RPMI8226 (cell line): ENCODE measurements at places on chromosomes 2 and 18.

GRCh38 chr2:207510148-207510547 is 19.6 kb upstream of the CREB1 start:
- DNase-seq, result no peak

- DNase-seq, result no peak
Measured at GRCh38 chr2:45943219-45944044, 292.0 kb downstream of the PRKCE start.

DNA sequence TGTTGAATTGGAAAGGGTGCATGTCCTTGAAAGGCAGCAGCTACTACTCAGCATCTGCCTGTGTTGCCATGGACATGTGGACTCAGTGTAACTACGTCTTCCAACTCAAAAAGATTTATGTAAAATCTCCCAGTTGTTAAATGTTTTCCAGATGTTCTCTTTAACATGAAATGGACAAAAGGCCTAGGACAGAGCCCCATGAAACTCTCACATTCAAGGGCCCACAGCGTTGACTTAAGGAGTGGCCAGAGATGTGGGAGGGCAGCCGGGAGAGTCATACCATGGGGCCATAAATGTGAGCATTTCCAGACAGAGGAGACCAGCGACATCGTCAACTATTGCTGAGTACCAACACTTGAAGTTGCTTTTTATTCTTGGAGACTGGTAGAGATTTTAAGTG is 9.9 kb downstream of the SLC3A1 start:
- no peak for DNase-seq

GRCh38 chr2:33680644-33681363 is 81.7 kb upstream of the FAM98A start:
- DNase-seq, result no peak

GRCh38 chr2:240359695-240360094 is 75.8 kb upstream of the GPC1 start:
- DNase-seq, result no peak

DNA sequence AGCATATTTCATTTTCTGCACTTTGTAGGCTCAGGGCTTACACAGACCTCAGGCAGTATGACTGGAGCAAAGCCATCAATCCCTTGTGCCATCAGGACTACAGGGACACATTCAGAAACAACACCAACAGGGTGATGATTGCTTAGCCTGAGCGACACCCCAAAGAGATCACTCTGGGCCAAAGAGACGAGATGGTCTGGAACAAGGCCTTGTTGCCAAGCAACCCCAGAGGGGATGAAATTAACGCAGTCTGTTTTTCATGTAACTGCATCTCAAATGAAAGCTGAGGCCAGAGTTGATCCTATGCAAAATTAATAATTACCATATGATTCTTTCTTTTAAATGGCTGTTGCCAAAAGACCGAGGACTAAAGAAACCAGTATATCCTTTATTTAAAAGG is 20.2 kb upstream of the B3GNT2 start:
- DNase-seq, result no peak

- DNase-seq, result no peak
Measured at GRCh38 chr2:14081521-14081920, 551.0 kb upstream of the LRATD1 start.

DNA sequence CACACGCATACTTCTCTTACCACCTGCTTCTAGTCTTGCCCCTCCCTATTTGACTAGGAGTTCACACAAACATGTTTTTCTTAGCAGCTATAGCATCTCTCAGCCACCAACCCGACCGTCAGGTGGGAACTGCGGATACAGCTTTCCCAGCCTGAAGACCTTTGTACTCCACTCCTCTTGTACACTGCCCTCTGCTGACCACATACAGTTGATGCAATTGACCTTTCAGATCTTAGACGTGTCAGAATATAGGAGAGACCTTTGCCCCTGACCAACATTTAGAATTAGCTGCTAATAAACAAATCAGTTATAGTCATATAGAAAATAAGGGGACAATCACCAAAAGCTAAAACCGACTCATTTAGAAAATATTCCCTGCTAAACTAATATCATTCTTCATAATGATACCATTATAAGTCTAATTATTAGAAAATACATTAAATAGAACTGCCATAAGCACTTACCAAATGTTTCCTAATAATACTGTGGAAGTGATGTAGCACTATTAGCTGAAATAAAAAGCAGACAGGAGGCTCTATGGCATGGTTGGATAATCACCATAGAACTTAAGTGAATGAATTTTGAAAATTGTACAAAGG is 208.4 kb downstream of the RAD51AP2 start:
- peak; percentile 77 for DNase-seq

DNA sequence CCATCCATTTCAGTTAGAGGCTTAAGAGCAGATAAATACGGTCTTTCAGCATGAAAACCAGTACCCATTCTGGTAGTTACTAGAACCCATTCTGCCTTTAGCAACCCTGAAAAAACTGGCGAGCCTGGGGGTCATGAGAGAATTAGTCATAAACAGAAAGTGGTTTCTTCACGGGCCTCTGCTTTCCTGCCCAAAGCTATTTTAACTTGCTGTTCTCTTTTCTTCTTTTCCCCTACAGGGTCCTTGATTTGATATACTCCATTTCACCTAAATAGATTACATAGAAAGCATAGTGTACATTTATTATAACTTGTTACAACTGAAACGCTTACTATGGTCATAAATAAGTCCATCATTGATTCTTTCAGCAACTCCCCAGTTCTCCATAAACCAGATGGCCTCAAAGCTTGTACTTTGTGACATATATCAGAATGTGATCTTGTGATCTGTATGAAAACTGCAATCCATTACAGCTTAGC is 48.3 kb downstream of the WDFY1 start:
- DNase-seq, result no peak

GRCh38 chr2:234003972-234004617 is 46.4 kb upstream of the SPP2 start:
- DNase-seq, result no peak

DNA sequence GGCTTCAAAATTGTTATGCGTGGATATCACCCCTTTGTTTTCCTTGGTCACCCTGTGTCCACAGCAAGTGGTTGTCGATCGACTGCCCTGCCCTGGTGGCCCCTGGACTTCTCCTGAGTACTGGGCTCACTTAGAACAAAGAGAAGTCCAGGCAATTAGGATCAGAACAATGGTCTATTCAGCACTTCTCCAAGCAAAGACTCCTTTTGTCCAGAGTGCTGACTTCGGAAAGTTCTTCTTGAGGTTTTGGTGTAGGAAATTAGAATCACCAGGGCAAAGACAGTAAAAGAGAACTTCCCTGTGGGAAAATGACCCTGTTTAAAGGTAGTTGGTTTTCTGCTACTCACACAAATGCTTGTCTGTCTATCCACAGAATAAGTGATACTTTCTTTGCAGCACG is 173.9 kb downstream of the FHOD3 start:
- no peak for DNase-seq

DNA sequence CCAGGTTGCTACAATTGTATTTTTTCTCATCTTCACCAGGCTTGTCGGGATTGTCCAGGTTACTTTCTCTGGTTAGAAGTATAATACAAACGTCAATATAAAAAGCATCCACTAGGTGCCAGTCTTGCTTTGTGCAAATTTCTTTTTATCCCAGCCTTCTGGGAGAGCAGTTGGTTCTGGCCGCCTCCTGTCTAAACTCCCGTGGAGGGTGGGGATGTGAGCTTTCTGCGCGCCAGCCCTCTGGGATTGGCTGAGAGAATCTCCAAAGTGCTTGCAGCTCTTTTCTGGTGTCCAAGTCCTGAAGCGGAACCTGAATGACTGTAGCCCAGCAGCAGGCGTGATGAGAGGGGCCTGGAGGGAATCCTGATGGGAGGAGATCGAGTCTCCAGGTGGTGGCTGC is 22.4 kb upstream of the TOGARAM2 start:
- DNase-seq, result peak; percentile 62

GRCh38 chr2:112588611-112589045 is 4.2 kb downstream of the CHCHD5 start:
- DNase-seq, result no peak

DNA sequence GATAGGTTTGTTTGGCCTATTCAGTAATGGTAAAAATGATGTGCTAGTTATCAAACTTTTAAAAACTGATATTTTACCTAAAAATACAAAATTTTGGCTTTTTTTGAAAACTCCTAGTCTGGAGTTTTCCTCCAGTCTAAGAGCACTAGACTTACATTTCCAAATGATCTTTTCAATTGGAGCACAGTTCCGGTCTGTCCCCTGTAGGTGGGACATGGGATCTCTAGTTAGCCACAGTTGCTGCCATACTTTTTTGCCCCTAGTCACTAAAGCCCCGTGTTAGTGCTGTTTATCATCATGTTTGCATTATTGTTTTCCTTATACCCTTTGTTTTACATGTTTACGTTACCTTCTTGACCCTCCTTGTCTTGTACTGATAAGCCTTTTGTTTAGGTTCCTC is 52.4 kb downstream of the RELCH start:
- no peak for DNase-seq

GRCh38 chr2:99867770-99868169 is 274.6 kb downstream of the AFF3 start:
- DNase-seq, result no peak

DNA sequence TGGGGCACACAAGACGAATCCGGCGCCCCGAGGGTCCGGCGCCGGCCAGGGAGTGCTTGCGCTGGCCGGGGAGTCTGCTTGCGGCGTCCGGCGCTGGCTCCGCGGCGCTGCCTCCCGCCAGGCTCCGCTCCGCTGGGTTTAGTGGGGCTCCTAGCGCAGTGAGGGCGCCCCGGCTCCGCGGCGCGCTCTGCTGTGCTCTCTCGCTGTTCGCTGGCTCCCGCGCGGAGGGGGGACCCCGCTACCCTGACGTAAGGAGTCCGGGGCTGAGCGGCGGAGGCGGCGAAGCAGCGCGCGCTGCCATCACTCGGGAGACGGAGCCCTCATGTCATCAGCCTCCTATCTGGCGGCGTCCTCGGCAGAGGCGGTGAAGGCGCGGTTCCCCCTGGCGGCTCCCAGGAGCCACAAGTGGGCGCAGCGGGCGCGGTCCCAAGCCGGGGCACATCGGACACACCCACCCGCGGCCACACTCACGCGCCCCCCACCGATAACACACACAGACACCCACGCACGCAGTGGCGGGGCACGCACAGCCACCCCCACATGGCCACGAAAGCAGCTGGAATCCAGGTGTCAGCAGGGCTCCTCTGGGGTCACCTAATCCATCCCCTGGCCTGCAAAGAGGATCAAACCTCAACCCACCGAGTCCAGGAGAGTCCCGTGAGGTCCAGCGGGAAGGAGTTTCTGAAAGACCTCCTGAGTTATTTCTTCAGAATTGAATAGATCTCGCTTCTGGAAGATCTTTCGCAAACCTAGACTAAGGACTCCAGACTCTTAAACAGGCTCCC is at the start of gene C1QL2:
Gene C1QL2 (minus strand): TSS at position 189 of the 785 bp plus-strand sequence. CDS start 482 bp downstream, outside the sequence.
- no peak for DNase-seq

DNA sequence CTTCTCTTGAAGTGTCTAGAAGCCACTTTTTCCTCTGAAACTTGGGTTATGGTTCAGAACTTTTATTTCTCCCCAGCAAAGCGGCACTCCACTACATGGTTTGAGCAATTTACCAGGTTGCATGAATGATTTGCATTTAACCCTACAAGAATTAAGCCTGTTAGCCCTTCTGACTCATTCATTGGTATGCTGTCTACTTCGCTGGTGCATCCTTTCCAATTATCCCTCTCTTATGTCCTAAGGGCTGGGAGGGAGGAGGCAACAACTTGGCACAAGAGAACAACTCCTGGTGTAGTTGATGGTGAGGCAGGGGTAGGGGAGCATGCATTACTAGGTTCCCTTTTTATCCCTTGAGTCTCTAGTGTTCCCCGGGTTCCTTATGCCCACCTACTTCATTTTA is 293.4 kb upstream of the MEX3C start:
- no peak for DNase-seq

GRCh38 chr2:98731894-98732349 is 990 bp upstream of the MGAT4A start:
- DNase-seq, result no peak

DNA sequence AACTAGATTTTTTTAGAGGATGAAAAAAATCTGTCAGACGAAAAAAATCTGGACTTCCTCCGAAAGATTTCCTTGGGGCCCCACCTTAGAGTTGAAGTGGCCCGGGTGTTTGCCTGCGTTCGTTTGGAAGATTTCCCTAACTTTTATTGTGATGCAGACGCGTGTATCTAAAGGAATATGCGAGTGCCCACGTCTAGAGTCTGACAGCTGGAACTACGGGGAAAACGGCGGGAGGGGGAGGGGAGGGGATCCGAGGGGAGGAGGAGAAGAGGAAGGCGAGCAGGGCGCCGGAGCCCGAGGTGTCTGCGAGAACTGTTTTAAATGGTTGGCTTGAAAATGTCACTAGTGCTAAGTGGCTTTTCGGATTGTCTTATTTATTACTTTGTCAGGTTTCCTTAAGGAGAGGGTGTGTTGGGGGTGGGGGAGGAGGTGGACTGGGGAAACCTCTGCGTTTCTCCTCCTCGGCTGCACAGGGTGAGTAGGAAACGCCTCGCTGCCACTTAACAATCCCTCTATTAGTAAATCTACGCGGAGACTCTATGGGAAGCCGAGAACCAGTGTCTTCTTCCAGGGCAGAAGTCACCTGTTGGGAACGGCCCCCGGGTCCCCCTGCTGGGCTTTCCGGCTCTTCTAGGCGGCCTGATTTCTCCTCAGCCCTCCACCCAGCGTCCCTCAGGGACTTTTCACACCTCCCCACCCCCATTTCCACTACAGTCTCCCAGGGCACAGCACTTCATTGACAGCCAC is 2.4 kb upstream of the SP9 start:
- DNase-seq, result no peak
